ENCODE measurements at places on chromosomes 5 and 9. TPM values are rescaled to one million over a fixed set of nuclear protein-coding genes. Genes with fewer than 3 reads are reported as not detected.

ADRB2 gene
- total RNA-seq: 5.2 TPM

ACOT12 gene
- not detected for total RNA-seq

- H3K27ac ChIP-seq: no peak overlapping the region
- no peak overlapping the region for H3K4me3 ChIP-seq
- no peaks in the 10 kb centered on the region for H3K27me3 ChIP-seq
- no peaks in the 10 kb centered on the region for H3K4me1 ChIP-seq
- DNase-seq: no peak
Observed at GRCh38 chr5:29263915-29264351, 1929.6 kb upstream of the CDH6 start.

DNA sequence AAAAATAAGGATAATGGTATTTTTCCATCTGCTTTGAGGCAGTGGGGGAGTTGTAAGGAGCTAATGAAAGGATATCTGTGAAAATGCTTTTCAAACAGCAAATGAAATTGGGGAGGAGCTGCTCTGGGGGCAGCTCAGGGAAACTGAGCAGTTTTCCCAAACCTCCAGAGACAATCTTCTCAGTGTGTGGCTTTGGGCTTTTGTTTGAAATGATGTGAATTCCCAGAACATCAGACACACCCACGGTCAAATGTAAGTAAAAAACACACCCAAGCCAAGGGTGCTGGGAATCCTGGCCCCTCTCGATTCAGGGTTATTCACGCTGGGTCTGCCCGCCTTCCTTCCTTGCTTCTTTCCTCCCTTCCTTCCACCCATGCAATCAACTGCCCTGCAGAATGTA is 512.6 kb downstream of the BNC2 start:
- no peak overlapping the region for H3K4me3 ChIP-seq
- no peaks in the 10 kb centered on the region for H3K36me3 ChIP-seq
- no peaks in the 10 kb centered on the region for H3K27me3 ChIP-seq
- H3K27ac ChIP-seq: no peak overlapping the region
- no peaks in the 10 kb centered on the region for H3K4me1 ChIP-seq
- no peak for DNase-seq

MELK gene
- not detected for total RNA-seq

CER1 gene
- not detected for total RNA-seq

GRCh38 chr5:174852143-174852542 is 127.8 kb downstream of the MSX2 start:
- no peak for DNase-seq
- no peaks in the 10 kb centered on the region for H3K36me3 ChIP-seq
- H3K27me3 ChIP-seq: no peaks in the 10 kb centered on the region
- H3K4me3 ChIP-seq: no peak overlapping the region
- no peak overlapping the region for H3K27ac ChIP-seq
- H3K4me1 ChIP-seq: no peaks in the 10 kb centered on the region

DNA sequence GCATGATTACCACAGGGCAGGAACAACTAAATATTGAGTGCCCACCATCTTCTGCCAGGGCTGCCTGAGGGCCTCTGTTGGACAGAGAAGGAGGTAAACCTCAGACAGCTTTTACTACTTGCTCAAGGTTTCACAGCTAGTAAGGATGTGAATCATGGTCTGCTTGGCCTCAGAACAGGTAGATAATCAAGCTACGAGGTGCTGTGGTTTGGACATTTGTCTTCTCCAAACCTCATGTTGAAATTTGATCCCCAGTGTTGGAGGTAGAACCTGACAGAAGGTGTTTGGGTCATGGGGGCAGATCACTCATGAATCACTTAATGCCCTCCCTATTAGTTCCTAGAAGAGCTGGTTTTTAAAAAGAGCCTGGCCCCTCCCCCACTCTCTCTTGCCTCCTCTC is 541.2 kb upstream of the TRPC7 start:
- H3K4me3 ChIP-seq: no peak overlapping the region
- H3K27me3 ChIP-seq: no peaks in the 10 kb centered on the region
- no peaks in the 10 kb centered on the region for H3K4me1 ChIP-seq
- no peak overlapping the region for H3K27ac ChIP-seq
- DNase-seq: no peak

DNA sequence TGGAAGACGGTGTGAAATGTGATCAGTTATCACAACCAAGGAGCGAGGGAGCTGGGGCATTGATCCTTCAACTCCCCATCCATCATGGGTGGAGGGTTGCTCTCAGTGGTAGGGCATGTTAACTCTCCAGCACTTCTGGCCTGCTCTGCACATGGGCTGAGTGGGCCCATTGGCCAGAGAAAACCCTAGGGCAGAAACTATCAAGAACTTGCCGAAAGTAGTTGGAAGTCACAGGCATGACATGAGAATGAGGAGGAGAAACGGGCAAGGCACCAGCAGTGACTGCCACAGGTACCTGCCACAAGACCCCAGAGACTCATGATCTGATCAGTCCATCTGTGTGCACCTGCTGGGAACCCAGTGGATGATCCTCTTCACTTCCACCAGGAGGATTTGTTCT is 50.9 kb upstream of the CXCL14 start:
- H3K27me3 ChIP-seq: no peaks in the 10 kb centered on the region
- no peak overlapping the region for H3K4me3 ChIP-seq
- peak; percentile 90 for DNase-seq

PTGER4 gene
- total RNA-seq: 44.6 TPM

IFNA2 gene
- total RNA-seq: not detected

DNA sequence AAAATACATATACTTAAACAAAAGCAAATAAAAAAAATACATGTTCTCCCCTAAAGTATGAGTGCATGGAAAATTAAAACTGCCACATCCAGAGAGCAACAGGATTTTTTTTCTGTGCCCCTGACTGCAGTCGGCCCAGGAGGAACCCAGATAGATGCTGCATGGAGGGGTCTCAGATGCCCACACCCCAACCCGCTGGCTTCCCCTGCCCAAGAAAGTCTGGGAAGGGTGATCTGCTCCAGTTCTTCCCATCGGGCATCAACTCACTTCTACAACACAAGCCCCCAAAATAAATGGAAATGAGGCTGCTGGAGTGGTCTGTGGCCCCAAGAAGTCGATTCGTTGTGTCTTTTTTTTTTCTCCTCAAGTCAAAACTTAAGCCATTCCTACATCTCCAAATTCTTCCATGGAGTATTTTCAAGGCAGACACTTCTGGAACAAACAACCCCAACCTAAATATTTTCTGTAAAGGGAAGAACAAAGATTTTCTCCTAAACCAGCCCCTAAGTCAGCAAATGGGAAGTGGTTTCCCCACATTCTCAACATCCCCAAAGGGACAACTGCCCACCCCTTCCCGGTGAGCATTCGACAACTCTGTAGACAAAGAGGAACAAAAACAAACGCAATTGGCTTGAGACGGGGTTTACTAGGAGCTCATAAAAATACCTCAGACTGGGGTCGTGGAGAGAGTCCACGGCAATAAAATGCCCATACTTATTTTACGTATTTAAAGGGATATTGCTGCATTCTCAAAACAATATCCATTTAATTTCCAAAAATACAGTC is 46.7 kb downstream of the ROR2 start:
- H3K27ac ChIP-seq: peak overlapping the region; percentile 44
- no peak overlapping the region for H3K4me3 ChIP-seq
- H3K36me3 ChIP-seq: no peaks in the 10 kb centered on the region
- DNase-seq: no peak

- H3K36me3 ChIP-seq: no peaks in the 10 kb centered on the region
- peak; percentile 70 for DNase-seq
- H3K27me3 ChIP-seq: no peaks in the 10 kb centered on the region
- H3K4me3 ChIP-seq: no peak overlapping the region
- no peak overlapping the region for H3K27ac ChIP-seq
- H3K4me1 ChIP-seq: peaks cover 4% of the 10 kb centered on the region
Observed at GRCh38 chr5:79872291-79872690, 118.8 kb downstream of the MTX3 start.

DNA sequence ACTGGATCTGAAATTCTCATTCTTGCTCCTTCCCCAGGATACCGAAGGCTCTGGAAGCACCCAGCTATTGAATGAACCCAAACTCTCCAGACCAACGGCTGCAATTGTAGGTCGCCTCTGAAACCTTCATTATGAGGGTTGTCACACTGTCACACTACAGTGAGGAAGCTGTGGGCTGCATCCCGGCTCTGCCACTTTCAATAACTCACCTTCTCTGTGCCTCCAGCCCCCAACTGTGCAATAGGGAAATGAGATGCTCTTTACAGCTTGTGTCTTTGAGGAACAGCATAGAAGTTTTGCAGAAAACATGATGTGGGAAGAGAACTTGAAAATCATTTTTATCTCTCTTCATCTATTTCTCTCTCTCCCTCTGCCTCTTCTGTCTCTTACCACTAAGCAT is 69.6 kb upstream of the TGFBR1 start:
- DNase-seq: no peak
- H3K4me1 ChIP-seq: peaks cover 8% of the 10 kb centered on the region
- H3K27ac ChIP-seq: no peak overlapping the region
- H3K36me3 ChIP-seq: peaks cover 74% of the 10 kb centered on the region
- H3K27me3 ChIP-seq: no peaks in the 10 kb centered on the region

SLC23A1 gene
- not detected for total RNA-seq

- H3K36me3 ChIP-seq: no peaks in the 10 kb centered on the region
- H3K27me3 ChIP-seq: peaks cover 6% of the 10 kb centered on the region
- H3K27ac ChIP-seq: no peak overlapping the region
- no peaks in the 10 kb centered on the region for H3K4me1 ChIP-seq
Observed at GRCh38 chr5:174272671-174273070, 227.2 kb downstream of the NSG2 start.

CCNJL gene
- 1.2 TPM for total RNA-seq

GRCh38 chr9:137281345-137282116 is 4.0 kb downstream of the TOR4A start:
- peak overlapping the region; percentile 14 for H3K4me3 ChIP-seq
- no peak overlapping the region for H3K27ac ChIP-seq
- H3K27me3 ChIP-seq: peaks cover 4% of the 10 kb centered on the region
- H3K36me3 ChIP-seq: peaks cover 10% of the 10 kb centered on the region

RASEF gene
- 0.42 TPM for total RNA-seq

DNA sequence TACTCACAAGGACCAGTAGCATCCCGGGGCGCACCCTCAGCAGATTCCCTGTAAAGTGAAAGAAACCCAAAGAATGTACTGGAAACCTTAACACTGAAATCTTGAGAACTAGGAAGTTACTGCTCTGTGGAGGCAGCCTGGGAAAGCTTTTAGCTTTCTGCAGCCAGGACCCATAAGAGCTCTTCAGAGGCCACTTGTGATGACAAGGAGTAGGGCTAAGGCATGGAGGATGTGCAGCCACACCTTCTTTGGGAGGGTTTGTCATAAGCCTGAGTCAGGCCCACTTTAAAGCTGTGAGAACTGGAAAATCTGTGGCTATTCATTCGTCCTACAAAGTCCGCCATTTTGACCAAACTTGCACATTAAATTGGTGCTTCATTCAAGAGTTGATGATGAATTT is 291.1 kb upstream of the TLE4 start:
- H3K36me3 ChIP-seq: no peaks in the 10 kb centered on the region
- no peak overlapping the region for H3K27ac ChIP-seq
- no peak for DNase-seq
- no peaks in the 10 kb centered on the region for H3K27me3 ChIP-seq
- H3K4me3 ChIP-seq: no peak overlapping the region

CAMK4 gene
- total RNA-seq: 0.42 TPM

GRCh38 chr9:87712801-87713277 is 13.1 kb upstream of the CTSL start:
- no peak overlapping the region for H3K4me3 ChIP-seq
- H3K4me1 ChIP-seq: peaks cover 34% of the 10 kb centered on the region
- H3K27ac ChIP-seq: peak overlapping the region; percentile 75
- H3K36me3 ChIP-seq: peaks cover 11% of the 10 kb centered on the region
- H3K27me3 ChIP-seq: no peaks in the 10 kb centered on the region

CXCL14 gene
- 0.42 TPM for total RNA-seq

NFIL3 gene
- 23.9 TPM for total RNA-seq

DNA sequence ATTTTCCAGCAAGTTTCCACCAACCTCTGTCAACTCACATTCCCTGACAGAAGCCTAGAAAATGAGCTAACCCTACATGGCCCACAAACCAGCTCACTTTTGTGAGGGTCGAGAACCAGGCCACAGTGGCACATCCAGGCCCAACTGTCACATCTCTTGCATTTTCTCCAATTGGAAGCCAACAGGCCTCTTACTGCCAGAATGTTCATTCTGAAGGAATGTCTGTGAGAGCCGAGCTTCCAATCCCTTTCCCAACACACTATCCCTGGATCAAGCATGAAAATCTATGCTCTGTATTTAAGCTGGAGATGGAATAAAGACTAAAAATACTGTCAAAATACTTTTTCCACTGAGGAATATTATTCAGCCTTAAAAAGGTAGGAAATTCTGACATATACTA is 20.0 kb downstream of the MARCHF3 start:
- no peak for DNase-seq
- no peak overlapping the region for H3K27ac ChIP-seq
- no peaks in the 10 kb centered on the region for H3K36me3 ChIP-seq
- no peaks in the 10 kb centered on the region for H3K4me1 ChIP-seq

- no peaks in the 10 kb centered on the region for H3K27me3 ChIP-seq
- no peaks in the 10 kb centered on the region for H3K36me3 ChIP-seq
- no peak overlapping the region for H3K27ac ChIP-seq
Observed at GRCh38 chr5:1897816-1898450, 15.2 kb upstream of the IRX4 start.

MARCOL gene
- not detected for total RNA-seq

GRCh38 chr9:37534412-37534811 is 41.8 kb downstream of the FBXO10 start:
- no peak for DNase-seq
- H3K36me3 ChIP-seq: peaks cover 63% of the 10 kb centered on the region
- no peaks in the 10 kb centered on the region for H3K27me3 ChIP-seq
- H3K4me1 ChIP-seq: no peaks in the 10 kb centered on the region
- no peak overlapping the region for H3K27ac ChIP-seq

PCDHB11 gene
- 3.2 TPM for total RNA-seq

OGN gene
- total RNA-seq: 23.3 TPM

- H3K36me3 ChIP-seq: no peaks in the 10 kb centered on the region
- no peak overlapping the region for H3K4me3 ChIP-seq
- H3K27ac ChIP-seq: no peak overlapping the region
- DNase-seq: no peak
- no peaks in the 10 kb centered on the region for H3K4me1 ChIP-seq
- H3K27me3 ChIP-seq: no peaks in the 10 kb centered on the region
Observed at GRCh38 chr5:83001796-83002381, 75.3 kb downstream of the TMEM167A start.

- no peak for DNase-seq
- no peaks in the 10 kb centered on the region for H3K27me3 ChIP-seq
- peaks cover 79% of the 10 kb centered on the region for H3K36me3 ChIP-seq
- H3K4me1 ChIP-seq: no peaks in the 10 kb centered on the region
- H3K27ac ChIP-seq: no peak overlapping the region
Observed at GRCh38 chr9:406886-407654, 192.4 kb downstream of the DOCK8 start.

- H3K27me3 ChIP-seq: no peaks in the 10 kb centered on the region
- H3K4me3 ChIP-seq: no peak overlapping the region
- no peak overlapping the region for H3K27ac ChIP-seq
- DNase-seq: no peak
- no peaks in the 10 kb centered on the region for H3K36me3 ChIP-seq
- H3K4me1 ChIP-seq: peaks cover 32% of the 10 kb centered on the region
Observed at GRCh38 chr9:73081979-73082657, 69.5 kb upstream of the ANXA1 start.

TAF11L10 gene
- total RNA-seq: not detected

SHOC1 gene
- not detected for total RNA-seq

- no peak overlapping the region for H3K4me3 ChIP-seq
- no peaks in the 10 kb centered on the region for H3K27me3 ChIP-seq
- H3K4me1 ChIP-seq: no peaks in the 10 kb centered on the region
Observed at GRCh38 chr5:40112875-40113274, 566.8 kb upstream of the PTGER4 start.

SLC34A3 gene
- not detected for total RNA-seq

- no peak overlapping the region for H3K27ac ChIP-seq
- DNase-seq: no peak
- H3K36me3 ChIP-seq: no peaks in the 10 kb centered on the region
Observed at GRCh38 chr5:128395073-128395472, 143.0 kb downstream of the FBN2 start.
